ENCODE measurements at places on chromosomes 6 and 20.

GRCh38 chr6:125784365-125784764, 6.4 kb upstream of the NCOA7 start:
- DNase-seq: no peak

DNA sequence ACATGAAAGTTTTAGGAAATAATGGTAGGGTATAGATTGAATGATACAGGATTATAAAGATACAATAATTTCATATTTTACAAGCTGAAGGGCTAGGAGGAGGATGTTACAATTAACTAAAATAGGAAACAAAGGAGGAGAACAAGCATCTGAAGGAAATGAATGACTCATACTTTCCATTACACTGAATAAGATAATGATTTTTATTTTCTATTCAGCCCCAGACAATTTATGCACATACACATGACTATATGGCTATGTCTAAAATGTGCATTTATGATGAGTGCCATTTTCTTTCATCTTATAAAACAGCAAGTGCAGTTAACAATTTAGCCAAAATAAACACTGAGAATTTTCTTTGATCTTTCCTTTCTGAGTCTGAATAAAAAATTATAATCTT, 994.6 kb upstream of the ADGRB3 start:
- no peak for DNase-seq

DNA sequence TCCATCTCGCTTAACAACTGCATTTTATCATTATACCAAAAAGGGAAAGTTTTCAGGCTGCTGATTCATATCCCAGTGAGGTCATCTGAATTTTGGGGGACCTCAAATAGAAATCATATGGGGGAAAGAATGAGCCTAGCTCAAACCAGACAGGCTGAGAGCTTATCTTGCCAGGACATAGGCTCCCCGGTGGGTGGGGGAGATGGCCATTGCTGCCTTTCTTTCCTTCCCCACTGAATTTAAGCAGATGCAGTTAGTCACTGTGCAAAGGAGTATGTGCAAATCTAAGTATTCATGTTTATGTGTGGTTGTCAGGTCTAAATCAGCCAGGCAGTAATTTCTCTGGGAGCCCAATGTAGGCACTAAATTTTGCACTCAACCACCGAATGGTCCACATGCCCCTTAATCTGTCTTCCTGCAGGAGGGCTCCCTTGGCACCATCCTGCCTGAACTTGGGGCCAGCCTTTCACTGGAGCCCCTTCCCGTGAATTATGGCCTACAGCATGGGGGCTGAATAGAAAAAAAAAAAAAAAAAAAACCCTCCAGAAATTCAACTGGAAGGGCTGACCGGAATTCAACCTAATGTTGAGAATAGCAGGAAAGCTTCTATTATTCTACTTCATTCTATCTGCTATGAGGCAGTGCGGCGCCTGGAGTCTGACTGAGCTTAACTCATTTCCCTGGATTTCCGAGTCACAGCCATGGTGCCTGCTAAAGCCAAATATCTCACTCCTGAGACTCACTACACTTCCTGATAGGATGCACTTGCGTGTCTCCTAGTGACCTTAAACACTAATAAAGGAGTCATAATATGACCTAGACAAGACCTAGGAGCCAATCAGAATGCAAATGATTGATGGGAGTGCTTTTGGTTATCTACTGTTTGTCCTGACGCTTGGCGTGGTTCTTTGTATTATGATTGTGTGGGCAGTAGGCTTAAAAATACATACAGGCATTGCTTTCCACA, 161.5 kb upstream of the HEY2 start:
- no peak for DNase-seq

GRCh38 chr6:33888664-33889200, 84.9 kb upstream of the MLN start:
- DNase-seq: no peak

- peak; percentile 75 for DNase-seq
These were observed 691 bp downstream of the ASF1A start for GRCh38 chr6:118894425-118895260.

GRCh38 chr20:18166950-18167349, 29.3 kb downstream of the KAT14 start:
- DNase-seq: no peak

GRCh38 chr6:34447910-34448309, 18.0 kb upstream of the PACSIN1 start:
- DNase-seq: no peak

- DNase-seq: no peak
These were observed 30.0 kb downstream of the TFAP2A start for GRCh38 chr6:10384610-10385523.

GRCh38 chr6:35727231-35727934, 9.4 kb upstream of the ARMC12 start:
- no peak for DNase-seq

- DNase-seq: no peak
These were observed 29.5 kb upstream of the TMEM14A start for GRCh38 chr6:52641388-52641787.

- DNase-seq: no peak
These were observed 620.1 kb downstream of the HTR1B start for GRCh38 chr6:76843054-76843822.

- DNase-seq: no peak
These were observed 230.2 kb upstream of the PLN start for GRCh38 chr6:118317581-118318563.

GRCh38 chr6:81785377-81785776, 32.9 kb upstream of the TENT5A start:
- no peak for DNase-seq
